Activated CD8-positive, alpha-beta memory T cell treated with anti-CD3 and anti-CD28 coated beads for 4 hours (primary cell): ENCODE measurements at places on chromosomes 7 and 10.

DNA sequence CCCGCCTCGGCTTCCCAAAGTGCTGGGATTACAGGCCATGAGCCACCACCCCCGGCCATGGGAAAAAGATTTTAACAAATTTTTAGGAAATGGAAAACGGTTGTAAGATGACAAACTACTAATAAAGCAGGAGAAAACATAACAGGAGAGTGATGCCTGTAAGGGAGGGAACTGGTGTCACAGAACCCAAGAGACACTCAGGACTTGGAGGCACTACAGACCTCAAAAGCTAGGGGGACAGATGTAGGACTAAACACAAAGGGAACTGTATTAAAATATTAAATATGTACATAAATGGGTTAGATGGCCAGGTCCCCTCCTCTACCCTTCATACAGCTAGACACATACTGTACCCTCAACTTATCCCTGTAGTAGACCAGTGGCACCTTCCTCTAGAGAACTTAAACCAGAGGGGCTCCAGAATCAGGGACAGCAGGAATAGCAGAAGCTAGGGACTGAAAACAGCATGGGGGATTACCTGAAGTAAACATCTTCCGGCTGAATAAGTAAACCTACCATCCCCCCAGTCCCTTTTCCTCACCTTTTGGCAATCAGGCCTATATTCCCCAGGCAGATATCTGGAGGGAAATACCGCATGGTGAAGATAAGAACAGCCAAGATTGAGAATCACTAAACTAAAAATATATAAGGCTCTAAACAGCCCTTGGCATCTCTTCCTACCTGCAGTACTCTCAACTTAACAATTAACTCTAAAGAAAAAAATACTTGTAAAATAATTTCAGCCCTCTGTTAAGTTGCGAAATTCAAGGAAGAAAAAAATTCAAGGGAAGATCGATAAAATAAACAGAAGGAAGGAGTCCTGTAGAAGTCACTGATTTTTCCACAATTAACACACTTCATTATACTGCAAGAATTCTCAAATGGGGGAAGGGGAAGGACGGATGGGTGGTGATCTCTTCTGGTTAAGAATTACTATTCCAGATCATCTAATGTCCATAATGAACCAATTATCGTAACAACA lies 15.5 kb downstream of the TM9SF3 start:
- no peak for DNase-seq

DNA sequence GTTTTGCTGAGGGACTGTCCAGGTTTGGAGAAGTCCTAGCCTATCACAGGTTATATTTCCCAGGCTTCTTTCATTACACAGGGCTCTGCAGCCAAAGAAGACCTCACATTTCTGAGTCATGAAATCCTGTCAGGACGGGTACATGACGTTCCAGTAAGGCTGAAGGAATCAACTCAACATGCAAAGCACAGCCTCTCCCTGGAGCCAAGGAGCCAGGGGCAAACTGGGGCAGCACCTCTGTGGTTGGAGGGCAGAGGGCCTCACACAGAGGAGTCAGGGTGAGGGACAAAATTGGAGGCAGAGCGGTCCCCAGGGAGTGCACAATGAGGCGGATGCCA lies 116.3 kb upstream of the GDF10 start:
- no peak for DNase-seq

DNA sequence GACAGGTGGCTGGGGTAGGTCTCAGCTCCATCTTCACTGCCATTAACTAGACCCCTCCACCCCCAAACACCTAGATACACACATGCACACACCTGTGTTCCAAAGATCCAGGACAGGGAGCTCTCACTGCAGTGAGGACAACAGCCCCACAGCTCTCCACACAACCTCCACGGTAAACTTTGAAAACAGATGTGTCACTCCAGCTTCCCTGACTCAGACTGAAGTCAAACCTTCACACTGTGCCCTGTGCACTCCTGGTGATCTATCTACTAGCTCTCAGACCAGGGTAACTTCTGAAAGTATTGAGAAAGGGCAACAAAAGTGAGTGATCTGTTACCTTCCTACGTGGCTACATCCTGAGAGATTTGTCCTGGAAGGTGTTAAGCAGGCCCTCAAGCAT lies 519.8 kb downstream of the XPNPEP1 start:
- DNase-seq: no peak

DNA sequence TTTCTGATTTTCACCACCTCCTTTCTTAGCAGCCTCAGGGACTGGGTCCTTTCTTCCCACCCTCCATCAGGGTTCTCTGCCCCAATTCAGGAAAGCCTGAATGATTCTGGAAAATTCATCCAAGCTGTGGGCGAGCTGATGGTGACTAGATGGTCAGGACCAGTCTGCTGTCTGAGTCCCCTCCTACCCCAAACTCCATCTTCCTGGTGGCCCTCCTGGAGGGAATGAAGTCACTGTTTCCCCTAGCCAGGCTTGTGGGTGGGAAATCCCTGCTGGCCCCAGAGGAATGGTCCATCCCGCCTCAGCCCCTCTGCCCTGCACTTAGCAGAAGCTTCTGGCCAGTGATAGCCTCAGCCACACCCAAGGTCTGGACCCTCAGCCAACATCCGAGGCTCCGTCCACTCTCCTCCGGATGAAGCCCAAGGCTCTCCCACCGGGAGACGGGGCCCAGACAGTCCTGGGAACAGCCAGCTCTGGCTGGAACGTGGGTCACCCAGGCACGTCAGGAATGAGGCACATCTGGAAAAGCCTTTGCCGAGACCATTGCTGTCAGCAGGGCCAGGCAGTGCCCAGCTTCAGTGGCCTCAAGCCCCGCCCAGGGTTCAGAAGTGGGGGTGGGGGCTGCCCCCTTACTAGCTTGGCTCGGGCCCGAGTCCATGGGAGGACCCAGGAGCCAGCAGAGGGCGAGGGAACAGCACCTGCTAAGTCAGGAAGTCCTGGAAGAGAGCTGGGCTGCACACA lies 4.0 kb upstream of the AQP1 start:
- no peak for DNase-seq

DNA sequence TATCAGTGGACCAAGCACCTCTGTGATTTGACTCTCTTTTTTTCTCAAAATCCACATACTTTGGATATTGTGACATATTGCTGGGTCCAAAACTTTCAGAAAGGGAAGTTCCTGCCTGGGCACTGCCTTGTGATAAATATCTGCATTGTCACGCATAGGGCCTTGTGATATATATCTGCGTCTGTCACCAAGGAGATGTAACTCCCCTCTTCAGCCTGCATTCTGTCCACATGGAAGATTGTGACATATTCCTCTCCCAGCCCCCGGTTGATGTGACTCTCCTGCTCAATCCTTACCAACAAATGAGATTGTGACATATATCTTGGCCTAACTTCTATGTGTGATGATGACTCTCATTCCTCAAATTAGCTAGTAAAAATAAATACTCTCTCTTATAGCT lies 25.4 kb upstream of the ZNF107 start:
- no peak for DNase-seq

DNA sequence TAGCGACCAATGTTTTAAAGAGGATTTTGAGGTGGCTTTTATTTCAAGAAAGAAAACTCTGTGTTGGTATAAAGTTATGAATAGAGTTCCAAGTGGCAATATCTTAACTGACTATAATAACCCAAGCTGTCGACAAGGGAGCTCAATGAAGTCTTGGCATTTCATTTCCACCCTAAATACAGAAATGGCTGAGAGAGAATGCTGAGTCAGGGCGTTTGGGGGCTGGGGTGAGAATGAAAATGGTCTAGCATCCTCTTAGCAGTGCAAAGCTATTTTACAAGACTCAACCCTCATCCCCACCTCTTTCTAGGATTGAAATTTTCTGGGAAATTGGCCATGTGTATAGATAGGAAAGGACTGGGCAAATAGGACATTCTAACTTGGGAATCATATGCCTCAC lies 759.1 kb downstream of the KCNMA1 start:
- DNase-seq: no peak

DNA sequence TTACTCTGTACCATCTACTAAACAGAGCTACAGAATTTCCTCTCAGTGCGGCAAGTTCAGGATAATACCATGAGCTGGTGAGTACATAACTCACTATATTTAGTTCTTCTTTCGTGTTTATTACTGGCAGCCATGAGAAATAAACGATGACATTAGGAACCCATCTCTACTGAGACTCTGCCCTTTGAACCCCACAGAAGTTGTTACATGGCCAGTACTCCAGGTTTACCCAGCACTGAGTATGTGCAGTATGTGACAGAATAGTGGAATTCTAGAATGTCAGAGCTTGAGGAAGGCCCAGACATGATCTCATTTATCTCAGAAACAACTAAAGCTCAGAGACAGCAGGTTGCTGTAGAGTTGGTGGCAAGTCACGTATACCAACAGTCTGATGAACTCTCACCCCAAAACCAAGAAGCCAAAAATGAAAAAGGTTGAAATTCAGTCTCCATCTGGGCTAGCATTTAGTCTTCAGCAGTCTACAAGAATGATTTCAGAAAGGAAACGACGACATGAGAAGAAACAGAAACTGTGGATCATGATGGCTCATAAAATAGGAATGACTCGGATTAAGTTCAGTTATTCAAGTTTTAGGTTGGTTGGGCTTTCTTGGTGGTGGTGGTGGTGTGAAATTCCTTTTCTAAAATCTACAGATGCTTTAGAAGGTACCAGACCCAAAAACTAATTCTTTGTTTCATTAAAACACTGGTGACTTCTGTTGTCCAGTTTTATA lies 78.5 kb downstream of the SORBS1 start:
- no peak for DNase-seq

- no peak for DNase-seq
These were observed 7.8 kb downstream of the SHH start for GRCh38 chr7:155804431-155804831.

DNA sequence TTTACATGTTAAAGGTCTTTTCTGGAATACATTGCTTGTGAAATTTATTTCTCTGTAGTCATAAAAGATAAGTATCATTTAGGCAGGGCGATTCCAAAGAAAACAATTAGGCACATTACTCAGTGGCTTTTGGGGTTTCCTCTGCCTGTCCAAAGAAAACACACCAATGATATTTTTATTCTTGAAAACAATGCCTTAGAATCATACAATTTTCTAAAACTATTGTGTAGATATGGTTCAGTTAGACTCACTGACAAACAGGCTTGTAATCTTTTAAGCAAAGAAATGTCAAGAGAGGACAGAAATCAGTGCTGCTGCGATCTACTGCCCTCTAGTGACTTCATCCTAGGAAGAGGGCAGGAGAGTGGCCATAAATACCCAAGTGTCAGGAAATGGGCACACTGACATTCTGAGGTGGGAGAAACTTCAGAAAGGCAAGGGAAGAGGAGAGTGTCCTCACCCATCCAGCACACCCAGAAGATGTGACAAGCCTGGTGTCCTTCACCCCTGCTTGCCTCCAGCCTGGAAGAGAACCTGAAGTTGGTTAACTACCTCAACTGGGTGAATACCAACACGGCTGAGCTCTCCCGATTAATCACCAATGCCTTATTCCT lies 120.5 kb downstream of the GALNT11 start:
- no peak for DNase-seq
